ENCODE measurements at places on chromosomes 11 and 22.
A peak's percentile ranks its signal among the peaks of the same experiment; 100 is the strongest.

DNA sequence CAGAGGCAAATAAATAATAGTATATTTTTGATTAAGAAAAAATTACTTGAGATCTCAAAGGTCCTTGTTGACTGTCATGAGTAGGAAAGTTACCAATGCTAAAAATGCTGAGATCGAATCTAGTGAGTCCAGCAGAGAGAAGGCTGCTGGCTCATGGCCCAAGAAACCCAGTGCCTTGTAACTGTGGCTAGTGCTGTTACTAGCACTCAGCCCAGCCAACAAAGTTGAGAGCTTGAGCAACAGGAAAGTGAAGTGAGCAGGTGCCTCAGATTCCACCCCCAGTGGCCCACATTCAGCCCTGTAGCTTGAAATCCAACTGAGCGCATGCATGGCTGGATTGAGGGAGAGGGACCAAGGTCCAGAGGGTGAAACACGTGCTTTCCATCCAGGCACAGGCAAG is 398.2 kb downstream of the SHANK2 start:
- DNase-seq = no peak

DNA sequence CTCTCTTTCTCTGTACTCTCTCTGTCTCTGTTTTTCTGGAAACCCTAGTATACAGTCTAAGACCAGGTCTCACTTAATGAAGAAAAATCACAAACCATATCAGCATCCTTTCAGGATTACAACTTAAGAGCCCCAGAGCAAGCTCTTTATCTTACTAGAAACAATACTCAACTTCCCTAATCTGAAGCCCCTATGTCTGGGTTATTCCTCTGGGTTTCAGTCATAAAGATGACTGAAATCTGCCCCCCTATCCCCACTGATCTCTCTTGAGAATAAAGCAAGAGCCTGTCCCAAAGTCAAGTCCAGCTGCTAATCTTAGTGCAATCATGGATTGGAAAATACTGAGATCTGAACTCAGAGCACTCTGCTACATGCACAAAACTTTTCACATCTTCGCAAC is 53.9 kb upstream of the PICALM start:
- DNase-seq = no peak

GRCh38 chr11:134364261-134364660 is 32.5 kb downstream of the GLB1L2 start:
- no peak for DNase-seq

DNA sequence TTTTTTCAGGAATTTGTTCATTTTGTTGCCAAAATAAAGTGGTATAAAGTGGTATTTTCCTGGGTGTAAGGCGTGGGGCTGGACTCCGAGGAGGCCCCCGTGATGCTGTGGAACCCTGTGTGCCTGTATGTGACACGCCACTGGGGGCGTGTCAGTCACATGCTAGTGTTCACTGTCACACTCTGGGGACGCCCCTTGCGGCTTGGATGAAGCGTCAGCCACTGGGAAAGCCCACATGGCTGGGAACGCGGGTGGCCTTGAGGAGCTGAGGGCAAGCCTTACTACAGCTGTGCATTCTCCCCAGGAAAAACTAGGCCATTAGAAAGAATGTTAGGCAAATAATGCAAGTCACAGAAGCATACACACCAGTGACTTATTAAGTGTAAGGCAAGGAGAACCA is 77.0 kb upstream of the SLC25A18 start:
- DNase-seq = no peak

DNA sequence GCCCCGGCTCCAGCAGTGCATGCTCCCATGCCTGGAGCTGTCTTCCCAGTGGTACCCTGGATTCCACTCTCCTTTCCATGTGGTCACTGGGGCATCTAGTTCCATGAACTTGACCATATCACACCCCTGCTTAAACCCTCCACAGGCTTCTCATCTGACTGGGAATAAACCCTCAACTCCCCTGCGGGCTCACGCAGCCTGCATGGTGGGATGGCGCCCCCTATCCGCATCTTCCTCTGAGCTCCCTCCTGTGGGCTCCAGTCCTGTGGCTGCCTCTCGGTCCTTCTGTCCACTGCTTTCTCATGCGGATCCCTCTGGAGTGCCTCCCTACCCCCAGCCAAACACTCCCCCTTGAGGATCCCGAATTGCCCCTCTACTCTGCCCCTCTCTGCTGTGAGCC is 41.4 kb upstream of the TTLL12 start:
- DNase-seq = no peak

DNA sequence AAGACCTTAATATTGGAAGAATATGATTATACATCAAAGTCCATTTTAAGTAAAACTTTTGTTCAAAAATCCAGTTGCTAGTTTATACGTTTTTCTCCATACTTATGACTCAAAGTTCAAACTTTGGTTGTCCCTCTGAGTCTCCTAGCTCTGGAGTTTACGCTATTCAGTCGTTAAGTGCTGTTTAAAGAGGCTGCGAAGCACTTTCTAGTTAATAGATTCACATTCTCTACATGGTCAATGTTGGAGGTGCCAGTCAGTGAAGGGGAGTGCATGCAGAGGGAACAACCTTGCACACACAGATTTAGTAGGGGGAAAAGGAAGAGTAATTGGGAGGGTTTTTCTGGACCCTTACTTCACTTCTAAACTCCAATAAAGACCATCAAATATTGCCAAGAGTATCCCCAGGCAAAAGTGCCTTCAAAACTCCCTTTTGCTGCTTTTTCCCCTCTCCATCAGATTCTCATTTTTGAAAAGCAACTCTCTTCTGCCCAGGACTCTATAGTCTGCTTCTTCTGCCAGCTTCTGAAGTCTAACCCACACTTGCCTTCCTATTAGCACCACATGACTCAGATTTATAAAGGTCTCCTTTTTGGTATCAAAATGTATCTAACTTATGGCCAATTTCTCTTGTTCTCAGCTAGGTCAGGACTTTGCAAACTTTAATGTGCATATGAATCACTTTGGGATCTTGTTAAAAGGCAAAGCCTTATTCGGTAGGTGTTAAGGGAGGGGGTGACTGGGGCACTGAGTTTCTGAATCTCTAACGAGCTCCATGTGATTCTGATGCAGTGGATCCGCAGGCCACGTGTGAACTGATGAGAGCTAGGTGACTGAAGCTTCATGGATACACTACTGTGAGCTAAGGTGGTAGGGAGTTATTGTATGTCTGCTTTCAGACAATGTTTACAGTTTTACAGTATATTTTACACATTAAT is 96.2 kb upstream of the MTMR2 start:
- no peak for DNase-seq

DNA sequence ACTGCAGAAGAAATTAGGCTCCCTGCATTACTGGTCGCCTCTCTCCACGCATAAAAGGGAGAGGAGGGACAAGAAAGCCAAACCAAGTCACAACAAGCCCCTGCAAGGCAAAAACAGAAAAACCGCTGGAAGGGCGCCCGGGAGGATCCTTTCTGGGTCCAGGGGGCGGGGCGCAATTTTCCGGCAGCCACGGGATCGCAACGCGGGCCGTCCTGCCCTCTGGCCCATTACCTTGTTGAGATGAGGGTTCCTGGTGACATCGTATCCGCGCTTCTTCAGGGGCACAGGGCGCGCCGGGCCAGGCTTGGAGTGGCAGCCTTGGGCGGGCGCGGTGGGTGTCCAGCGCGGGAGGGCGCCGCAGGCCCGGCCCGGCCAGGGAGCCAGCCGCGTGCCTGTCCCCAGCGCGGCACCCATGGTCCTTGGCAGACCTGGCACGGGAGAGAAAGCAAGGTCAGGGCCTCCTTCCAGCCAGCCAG is 847 bp downstream of the ME3 start:
- DNase-seq = no peak

DNA sequence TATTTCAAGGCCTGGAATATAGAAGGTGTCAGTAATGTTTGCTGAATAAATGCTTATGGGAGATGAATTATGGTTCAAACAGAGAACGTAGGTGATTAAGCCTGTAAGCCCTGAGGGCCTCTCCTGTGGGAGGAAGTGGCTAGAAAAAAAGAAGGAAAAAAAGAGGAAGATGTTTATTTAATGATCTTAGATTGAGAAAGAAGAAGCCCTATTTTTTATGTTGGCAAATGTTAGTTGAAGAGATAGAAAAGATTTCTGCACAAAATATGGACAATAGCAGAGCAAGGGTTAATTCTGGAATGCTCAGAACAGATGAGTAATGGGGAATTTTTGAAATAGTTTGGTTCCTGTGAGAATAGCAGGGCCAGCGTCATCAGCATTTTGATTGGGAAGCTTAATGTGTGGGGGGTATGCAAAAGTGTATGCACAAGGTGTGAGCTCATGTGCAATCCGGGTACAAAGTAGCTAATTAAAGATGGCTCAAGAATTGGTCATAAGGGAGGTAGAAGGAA is 95.7 kb downstream of the TEAD1 start:
- DNase-seq = no peak

GRCh38 chr22:35697142-35697541 is 20.5 kb upstream of the APOL5 start:
- no peak for DNase-seq

DNA sequence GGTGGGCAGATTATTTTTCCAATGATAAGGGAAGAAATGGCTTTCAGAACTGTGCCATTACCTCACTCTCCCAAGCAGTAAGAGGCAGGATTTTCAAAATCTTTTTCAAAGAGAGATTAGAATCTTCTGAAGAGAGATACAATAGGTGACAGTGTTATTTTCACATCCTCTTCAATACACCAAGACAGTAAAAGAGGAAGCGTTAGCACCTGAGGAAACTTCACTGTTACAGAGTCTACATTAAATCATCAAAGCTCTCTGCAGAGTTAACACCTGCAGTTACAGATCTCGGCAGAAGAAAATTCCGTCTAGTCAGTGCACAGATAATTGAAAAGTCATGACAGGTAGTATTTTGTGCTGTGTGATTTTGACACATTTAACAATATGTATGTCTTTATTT is 144.9 kb downstream of the PGR start:
- DNase-seq = no peak

- no peak for DNase-seq
These were observed 27.0 kb upstream of the SLC5A1 start for GRCh38 chr22:32016081-32016480.

GRCh38 chr11:48107188-48107704 is 109.4 kb upstream of the OR4B1 start:
- DNase-seq = peak; percentile 69

DNA sequence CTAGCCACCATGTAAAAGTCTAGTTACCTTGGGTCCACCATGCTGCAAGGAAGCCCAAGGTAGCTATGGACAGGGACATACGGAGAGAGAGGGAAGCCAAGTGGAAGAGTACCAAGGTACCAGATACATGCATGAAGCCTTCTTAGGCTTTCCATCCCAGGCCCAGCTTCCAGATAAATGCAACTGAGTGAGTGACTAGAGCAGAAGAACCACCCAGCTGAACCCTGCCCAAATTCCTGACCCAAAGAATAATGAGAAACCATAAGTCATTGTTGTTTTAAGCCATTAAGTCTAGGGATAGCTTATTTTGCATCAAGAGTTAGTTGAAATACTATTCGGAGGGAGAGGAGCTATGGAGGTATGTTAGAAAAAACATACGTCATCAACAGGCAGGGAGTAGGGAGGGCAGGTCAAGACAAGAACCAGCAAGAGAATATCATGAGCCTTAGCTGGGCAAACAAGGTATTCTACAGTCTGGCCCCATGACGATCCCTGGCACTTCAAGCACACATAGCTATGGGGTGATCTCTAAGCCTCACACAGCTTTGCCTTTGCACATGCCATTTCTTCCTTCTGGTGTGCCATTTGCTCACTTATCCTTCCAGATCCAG is 36.5 kb upstream of the APLNR start:
- DNase-seq = no peak

DNA sequence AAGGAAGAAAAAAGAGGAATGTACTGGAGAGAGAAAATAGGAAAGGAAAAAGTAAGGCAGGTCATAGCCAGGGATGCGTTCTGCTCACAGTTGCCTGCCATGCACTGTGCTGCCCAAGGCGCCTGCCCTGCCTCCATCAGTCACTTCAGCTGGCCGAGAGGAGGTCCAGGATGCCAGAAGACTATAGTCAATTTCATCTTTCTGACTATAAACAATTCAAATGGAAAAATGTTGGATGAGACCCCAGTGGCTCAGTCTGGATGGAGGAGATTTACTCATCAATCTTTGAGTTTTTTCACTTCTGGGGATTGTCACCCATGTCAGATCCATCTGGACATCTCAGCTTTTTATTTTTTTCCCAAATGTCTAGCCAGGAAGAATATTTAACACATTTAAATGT is 36.7 kb upstream of the CLMP start:
- DNase-seq = no peak

DNA sequence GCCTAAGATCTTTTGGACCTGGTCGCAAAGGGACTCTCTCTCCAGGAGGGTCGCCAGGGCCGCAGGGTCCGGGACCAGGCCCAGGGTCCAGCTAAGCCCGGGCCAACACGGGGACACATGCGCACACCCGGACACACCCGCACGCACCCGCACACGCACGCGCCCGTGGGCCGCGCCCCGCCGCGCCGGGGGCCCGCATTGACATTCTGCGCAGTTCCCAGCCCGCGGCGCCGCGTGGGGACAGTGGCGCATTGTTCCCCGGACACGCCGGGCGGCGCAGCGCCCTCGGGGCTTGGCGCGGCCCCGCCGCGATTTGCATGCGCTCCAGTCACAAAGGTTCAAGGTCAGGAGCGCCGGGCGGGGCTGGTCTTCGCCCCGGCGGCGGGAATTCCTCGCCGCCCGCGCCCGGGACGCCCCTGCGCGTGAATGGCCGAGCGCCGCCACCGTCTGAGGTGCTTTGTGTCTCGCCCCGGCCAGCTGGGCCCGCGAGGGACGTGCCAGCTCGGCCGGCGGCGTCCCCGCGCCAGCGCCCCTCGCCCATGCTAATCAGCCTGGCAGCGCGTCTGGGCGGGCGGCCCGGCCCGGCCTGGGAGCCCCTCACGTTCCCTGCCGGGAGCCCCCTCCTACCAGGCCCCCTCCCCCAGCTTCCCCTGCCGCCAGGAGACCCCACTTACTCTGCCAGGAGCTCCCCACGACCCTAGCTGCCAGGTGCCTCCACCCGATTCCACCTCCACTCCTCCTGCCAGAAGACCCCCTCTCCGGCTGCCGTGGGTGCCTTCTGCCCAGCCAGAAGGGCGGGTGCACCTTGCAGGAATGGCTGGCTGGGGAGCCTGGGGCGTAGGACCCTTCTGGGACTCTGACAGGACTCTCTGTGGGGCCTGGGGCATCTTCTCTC is 50.5 kb upstream of the WNT7B start:
- DNase-seq = no peak

DNA sequence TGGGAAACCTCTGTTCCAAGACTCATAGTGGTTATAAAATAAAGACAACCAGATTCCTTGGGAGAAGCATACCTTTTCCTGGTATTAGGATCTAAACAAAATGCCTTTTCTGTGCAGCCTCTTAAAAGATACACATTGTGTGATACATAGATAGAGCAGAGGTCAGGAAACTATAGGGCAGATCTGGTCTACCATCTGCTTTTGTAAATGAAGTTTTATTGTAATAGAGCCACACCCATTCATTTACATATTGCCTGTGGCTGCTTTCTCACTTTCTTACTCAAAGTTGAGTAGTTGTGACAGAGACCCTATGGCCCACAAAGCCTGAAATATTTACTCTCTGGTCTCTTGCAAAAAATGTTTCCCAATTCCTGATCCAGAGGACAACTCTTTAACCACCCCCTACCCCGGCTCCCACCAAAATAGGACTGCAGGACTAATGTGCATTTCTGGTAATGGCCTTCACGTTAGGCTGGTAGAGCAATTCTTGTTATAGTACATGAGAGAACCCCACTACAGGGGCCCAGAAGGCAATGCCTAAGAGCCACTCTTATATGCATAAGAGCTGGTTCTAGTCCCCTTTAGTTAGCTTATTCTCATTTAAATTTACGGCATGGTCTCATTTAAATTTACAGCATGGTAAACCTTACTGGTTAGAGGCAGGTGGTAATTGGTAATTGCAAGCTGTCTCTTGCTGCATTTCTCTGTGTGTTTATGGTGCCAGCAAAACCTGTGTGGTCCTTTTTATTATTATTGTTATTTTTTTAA is 76.8 kb upstream of the YWHAH start:
- DNase-seq = no peak

- DNase-seq = no peak
These were observed 111.0 kb downstream of the MN1 start for GRCh38 chr22:27690599-27690998.
